ENCODE measurements at places on chromosomes 2 and 18. TPM values are rescaled to one million over a fixed set of nuclear protein-coding genes. Genes with fewer than 3 reads are reported as not detected.
A peak's percentile ranks its signal among the peaks of the same experiment; 100 is the strongest.

Gene COL6A3
- total RNA-seq, result 36.4 TPM

- H3K4me3 ChIP-seq, result no peak overlapping the region
- H3K27ac ChIP-seq, result peak overlapping the region; percentile 9
- no peak for DNase-seq
- H3K36me3 ChIP-seq, result peaks cover 2% of the 10 kb centered on the region
- peaks cover 23% of the 10 kb centered on the region for H3K4me1 ChIP-seq
These were observed 238.5 kb upstream of the FBXO11 start for GRCh38 chr2:48144777-48145176.

DNA sequence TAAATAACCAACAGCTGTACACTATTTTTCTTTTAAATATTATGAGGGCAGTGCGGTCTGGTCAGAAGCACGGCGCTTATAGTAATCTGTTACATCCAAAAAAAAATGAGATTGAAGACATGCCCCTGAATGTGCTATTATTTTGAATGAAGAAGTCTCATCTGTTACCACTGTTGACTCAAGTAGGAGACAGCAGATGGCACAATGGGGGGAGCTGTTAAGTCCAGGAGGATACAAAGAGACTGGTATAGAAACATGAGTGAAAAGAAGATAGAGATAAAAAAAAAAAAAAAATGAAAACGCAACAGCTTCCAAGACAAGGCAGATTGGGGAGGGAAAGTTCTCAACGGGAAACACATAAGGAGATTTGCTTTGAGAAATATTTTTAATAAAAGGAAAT is 425.5 kb upstream of the PKDCC start:
- no peak for DNase-seq
- H3K4me1 ChIP-seq, result no peaks in the 10 kb centered on the region
- H3K36me3 ChIP-seq, result no peaks in the 10 kb centered on the region
- no peak overlapping the region for H3K4me3 ChIP-seq

- H3K4me1 ChIP-seq, result peaks cover 69% of the 10 kb centered on the region
- DNase-seq, result no peak
- peak overlapping the region; percentile 99 for H3K27ac ChIP-seq
- peaks cover 2% of the 10 kb centered on the region for H3K36me3 ChIP-seq
These were observed 5.9 kb upstream of the TMSB10 start for GRCh38 chr2:84899304-84900204.

Gene CXCR1
- not detected for total RNA-seq

Gene SH3BP4
- 0.32 TPM for total RNA-seq

DNA sequence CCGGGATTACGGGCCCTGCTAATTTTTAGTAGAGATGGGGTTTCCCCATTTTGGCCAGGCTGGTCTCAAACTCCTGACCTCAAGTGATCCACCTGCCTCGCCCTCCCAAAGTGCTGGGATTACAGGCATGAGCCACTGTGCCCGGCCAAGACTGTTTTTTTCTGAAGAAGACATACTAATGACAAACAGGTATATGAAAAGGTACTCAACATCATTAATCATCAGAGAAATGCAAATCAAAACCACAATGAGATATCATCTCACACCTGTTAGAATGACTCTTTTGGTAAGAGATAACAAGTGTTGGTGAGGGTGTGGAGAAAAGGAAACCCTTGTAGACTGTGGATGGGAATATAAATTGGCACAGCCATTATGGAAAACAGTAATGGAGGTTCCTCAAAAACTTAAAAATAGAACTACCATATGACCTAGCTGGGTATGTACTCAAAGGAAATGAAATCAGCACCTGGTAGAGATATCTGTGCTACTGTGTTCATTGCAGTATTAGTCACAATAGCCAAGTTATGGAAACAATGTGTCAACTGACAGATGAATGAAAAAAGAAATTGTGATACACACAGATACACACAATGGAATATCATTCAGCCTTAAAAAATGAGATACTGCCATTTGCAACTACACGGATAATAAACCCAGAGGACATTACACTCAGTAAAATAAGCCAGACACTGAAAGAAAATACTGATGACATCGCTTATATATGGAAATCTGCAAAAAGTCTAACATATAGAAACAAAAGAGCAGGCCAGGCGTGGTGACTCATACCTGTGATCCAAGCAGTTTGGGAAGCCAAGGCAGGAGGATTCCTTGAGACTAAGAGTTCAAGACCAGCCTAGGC is 20.8 kb downstream of the SOS1 start:
- peak; percentile 33 for DNase-seq
- peak overlapping the region; percentile 87 for H3K27ac ChIP-seq
- no peak overlapping the region for H3K4me3 ChIP-seq
- peaks cover 8% of the 10 kb centered on the region for H3K36me3 ChIP-seq

DNA sequence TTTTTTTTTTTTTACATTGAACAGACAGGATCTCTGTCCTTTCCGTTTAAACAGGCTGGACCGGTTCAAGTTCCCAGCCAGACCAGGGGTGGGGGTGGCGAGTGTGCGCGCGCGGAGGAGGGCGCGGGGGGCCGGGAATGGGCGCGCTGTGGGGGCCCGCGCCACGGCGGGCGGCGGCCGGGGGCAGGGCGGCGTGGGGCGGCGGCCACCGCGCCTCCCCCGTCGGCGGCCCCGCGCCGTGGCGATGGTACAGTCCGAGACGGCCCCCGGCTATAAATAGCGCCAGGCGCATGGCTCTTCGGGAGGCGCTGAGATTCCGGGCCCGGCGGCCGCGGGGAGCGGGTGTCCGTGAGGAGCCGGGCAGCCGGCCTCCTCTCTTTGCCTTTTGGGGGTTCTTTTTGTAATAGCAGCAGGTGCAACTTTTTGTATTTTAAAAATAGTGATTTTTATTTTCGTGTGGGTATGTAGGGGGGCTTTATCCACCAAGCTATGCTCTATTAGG is 430 bp upstream of the CELF4 start:
- no peak overlapping the region for H3K4me3 ChIP-seq
- H3K27me3 ChIP-seq, result peaks cover 55% of the 10 kb centered on the region
- peak; percentile 10 for DNase-seq
- no peak overlapping the region for H3K27ac ChIP-seq
- H3K4me1 ChIP-seq, result peaks cover 16% of the 10 kb centered on the region

Gene UGT1A10
- not detected for total RNA-seq

DNA sequence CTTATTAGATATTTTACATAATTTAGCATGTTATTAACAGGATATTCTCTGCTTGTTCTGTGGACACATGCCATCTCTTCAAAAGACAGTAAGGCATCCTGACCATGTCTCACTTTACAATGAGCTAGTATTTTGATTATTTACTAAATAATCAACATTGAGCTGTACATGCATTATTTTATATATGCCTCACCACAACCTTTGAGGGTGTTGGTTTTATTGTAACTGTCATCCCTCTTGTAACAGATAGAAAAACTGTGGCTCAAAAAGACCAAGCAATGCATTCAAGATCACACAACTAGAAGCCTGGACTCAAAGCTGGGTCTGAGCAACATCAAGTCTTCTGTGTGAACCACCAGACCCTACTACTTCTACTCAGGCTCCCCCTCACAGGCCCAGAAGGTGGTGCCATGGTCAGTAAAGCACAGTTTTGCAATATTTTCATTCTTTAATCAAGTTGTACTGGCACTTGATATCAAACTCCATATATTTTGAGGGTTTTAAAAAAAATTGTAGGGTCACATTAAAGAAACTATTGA is 105.1 kb upstream of the ARL5A start:
- H3K4me3 ChIP-seq, result no peak overlapping the region
- H3K4me1 ChIP-seq, result no peaks in the 10 kb centered on the region
- H3K27me3 ChIP-seq, result peaks cover 4% of the 10 kb centered on the region
- H3K36me3 ChIP-seq, result no peaks in the 10 kb centered on the region

DNA sequence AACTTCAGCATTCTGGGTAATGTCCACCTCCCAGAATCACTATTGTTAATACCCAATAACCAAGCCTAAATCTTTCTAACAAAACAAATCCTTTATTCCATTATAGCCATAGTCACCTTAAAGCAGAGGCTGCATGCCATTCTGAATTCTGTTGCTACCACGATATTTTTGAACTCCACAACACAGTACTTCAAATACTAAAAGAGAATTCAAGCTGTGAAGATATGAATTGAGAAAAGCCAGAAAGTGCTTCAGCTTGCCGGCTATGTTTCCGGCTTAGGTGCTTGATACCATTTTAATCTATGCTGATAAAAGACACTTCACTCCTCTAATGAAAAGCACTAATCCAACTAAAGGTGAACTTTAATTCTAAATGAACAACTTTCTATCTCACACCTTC is 41.3 kb downstream of the GAREM1 start:
- no peak overlapping the region for H3K27ac ChIP-seq
- no peaks in the 10 kb centered on the region for H3K4me1 ChIP-seq
- no peak for DNase-seq
- peaks cover 27% of the 10 kb centered on the region for H3K27me3 ChIP-seq
- H3K36me3 ChIP-seq, result no peaks in the 10 kb centered on the region

- DNase-seq, result no peak
- H3K36me3 ChIP-seq, result no peaks in the 10 kb centered on the region
- no peaks in the 10 kb centered on the region for H3K4me1 ChIP-seq
- no peak overlapping the region for H3K4me3 ChIP-seq
These were observed 328.4 kb upstream of the MAP2 start for GRCh38 chr2:209095432-209095831.

- no peaks in the 10 kb centered on the region for H3K27me3 ChIP-seq
- H3K4me3 ChIP-seq, result no peak overlapping the region
- no peak for DNase-seq
- no peak overlapping the region for H3K27ac ChIP-seq
- no peaks in the 10 kb centered on the region for H3K36me3 ChIP-seq
These were observed 160.5 kb downstream of the GALNT13 start for GRCh38 chr2:154032220-154032619.

Gene KCNE4
- not detected for total RNA-seq

GRCh38 chr2:121063471-121063870 is 221.5 kb downstream of the TFCP2L1 start:
- H3K36me3 ChIP-seq, result no peaks in the 10 kb centered on the region
- no peak for DNase-seq
- H3K27ac ChIP-seq, result no peak overlapping the region
- no peaks in the 10 kb centered on the region for H3K4me1 ChIP-seq
- H3K4me3 ChIP-seq, result no peak overlapping the region
- H3K27me3 ChIP-seq, result peaks cover 2% of the 10 kb centered on the region

- no peaks in the 10 kb centered on the region for H3K36me3 ChIP-seq
- H3K27me3 ChIP-seq, result no peaks in the 10 kb centered on the region
- DNase-seq, result no peak
- no peak overlapping the region for H3K4me3 ChIP-seq
- no peaks in the 10 kb centered on the region for H3K4me1 ChIP-seq
- H3K27ac ChIP-seq, result no peak overlapping the region
These were observed 112.9 kb downstream of the SLC8A1 start for GRCh38 chr2:40339026-40339425.

DNA sequence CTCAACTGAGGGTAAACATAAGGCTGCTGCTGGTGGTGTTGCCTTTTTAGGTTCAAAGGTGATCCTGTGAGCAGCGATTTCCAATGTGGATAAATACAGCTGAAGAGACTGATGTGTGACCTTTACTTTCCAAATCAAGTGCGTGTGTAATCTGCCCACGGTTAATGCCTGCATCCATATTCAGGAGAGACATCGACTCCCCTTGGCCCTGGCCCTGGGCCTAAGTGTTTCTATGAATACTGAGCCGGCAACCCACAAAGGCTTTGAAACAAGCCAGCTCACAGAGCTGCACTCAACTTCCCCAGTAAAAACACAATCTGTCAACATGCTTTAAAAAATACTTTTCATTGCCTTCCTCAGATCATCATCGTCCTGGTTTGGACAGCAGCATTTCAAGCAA is 1026.6 kb downstream of the TMEM182 start:
- no peak overlapping the region for H3K27ac ChIP-seq
- no peaks in the 10 kb centered on the region for H3K27me3 ChIP-seq
- no peaks in the 10 kb centered on the region for H3K4me1 ChIP-seq
- no peak for DNase-seq

Gene SP140L
- total RNA-seq, result 40.1 TPM

Gene AGXT
- not detected for total RNA-seq

- DNase-seq, result no peak
- H3K36me3 ChIP-seq, result peaks cover 41% of the 10 kb centered on the region
- peaks cover 14% of the 10 kb centered on the region for H3K4me1 ChIP-seq
- no peak overlapping the region for H3K4me3 ChIP-seq
- no peaks in the 10 kb centered on the region for H3K27me3 ChIP-seq
These were observed 24.2 kb downstream of the INO80C start for GRCh38 chr18:35473562-35473961.

- no peak overlapping the region for H3K4me3 ChIP-seq
- no peak overlapping the region for H3K27ac ChIP-seq
- H3K36me3 ChIP-seq, result no peaks in the 10 kb centered on the region
These were observed 438.3 kb downstream of the ZNF521 start for GRCh38 chr18:24913507-24914170.

Gene CXCR4
- 75.4 TPM for total RNA-seq

DNA sequence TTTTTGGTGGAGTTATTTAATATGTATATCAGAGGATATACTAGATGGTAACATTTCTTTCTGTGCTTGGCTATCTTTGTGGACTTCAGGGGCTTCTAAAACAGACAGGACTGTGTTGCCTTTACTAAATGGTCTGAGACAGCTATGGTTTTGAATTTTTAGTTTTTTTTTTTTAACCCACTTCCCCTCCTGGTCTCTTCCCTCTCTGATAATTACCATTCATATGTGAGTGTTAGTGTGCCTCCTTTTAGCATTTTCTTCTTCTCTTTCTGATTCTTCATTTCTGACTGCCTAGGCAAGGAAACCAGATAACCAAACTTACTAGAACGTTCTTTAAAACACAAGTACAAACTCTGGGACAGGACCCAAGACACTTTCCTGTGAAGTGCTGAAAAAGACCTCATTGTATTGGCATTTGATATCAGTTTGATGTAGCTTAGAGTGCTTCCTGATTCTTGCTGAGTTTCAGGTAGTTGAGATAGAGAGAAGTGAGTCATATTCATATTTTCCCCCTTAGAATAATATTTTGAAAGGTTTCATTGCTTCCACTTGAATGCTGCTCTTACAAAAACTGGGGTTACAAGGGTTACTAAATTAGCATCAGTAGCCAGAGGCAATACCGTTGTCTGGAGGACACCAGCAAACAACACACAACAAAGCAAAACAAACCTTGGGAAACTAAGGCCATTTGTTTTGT is 52.7 kb downstream of the SMAD4 start:
- peak overlapping the region; percentile 87 for H3K27ac ChIP-seq
- no peak overlapping the region for H3K4me3 ChIP-seq
- peaks cover 80% of the 10 kb centered on the region for H3K36me3 ChIP-seq
- peaks cover 17% of the 10 kb centered on the region for H3K4me1 ChIP-seq
- DNase-seq, result no peak

GRCh38 chr18:62388855-62389760 is 64.0 kb downstream of the TNFRSF11A start:
- H3K27me3 ChIP-seq, result no peaks in the 10 kb centered on the region
- DNase-seq, result no peak
- H3K27ac ChIP-seq, result no peak overlapping the region
- no peaks in the 10 kb centered on the region for H3K4me1 ChIP-seq

Gene DIPK1C
- not detected for total RNA-seq

Gene CTAGE1
- not detected for total RNA-seq

DNA sequence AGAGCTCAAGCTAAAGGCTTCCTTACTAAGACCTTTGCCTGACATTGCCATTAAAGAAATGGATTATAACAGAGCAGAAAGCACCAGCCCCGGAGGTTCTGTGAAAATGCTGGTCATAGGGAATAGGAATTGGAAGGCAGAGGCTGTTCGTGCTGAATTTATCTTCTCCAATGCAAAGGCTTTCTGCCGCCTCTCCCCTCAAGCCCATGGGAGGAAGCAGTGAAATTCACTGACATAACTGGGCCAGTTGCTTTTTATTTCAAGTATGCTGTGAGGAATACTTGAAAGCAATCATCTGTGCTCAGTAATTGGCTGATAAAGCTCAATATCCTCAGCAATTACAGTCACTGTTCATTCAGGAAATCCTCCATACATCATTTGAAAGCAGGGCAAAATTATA is 85.4 kb upstream of the LINC00305 start:
- H3K4me1 ChIP-seq, result no peaks in the 10 kb centered on the region
- no peaks in the 10 kb centered on the region for H3K36me3 ChIP-seq
- no peak for DNase-seq
- H3K27ac ChIP-seq, result no peak overlapping the region
- no peaks in the 10 kb centered on the region for H3K27me3 ChIP-seq
- H3K4me3 ChIP-seq, result no peak overlapping the region

Gene ARHGAP28
- not detected for total RNA-seq

Gene DUSP11
- 33.5 TPM for total RNA-seq

Gene SERPINB10
- not detected for total RNA-seq

Measured in activated CD4-positive, alpha-beta T cell treated with anti-CD3 and anti-CD28 coated beads for 36 hours (primary cell).